ENCODE measurements at places on chromosomes 12 and 14. TPM values are rescaled to one million over a fixed set of nuclear protein-coding genes. Genes with fewer than 3 reads are reported as not detected.

CRY1 gene
- 10.4 TPM for total RNA-seq

DNA sequence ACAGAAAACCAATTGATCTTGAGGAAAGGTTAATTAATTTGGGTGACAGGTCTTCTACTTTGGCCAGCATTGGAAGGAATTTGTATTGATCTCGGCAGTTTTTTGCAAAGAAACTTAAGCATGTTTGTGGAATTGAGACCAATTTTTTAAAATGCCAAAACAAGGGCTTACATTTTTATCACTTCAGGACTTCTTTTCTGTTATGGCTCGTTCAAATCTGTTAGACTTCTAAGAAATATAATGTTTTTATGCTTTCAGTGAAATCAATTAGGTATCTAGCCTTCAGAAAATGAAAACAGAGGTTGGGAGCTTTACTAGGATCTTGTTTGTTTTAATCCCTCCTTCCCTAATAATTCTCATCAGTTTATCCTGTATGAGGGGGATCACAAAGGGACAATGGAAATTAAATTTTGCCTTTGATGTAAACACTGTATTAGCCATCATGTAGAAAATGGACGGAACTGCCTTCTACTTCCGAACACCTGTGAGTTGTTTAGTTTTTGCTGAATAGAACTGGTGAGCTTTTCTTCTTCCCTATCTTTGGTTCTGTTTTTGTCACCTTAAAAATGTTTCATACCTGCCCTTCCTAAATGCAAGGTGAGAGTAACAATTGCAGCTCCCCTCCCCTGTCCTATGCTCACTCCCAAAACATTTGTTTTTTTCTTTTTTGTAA, 7.8 kb downstream of the FOXA1 start:
- no peaks in the 10 kb centered on the region for H3K36me3 ChIP-seq
- DNase-seq: no peak
- H3K4me1 ChIP-seq: no peaks in the 10 kb centered on the region
- H3K27ac ChIP-seq: no peak overlapping the region
- no peak overlapping the region for H3K4me3 ChIP-seq

GRCh38 chr14:104601786-104602185, 2.8 kb downstream of the TMEM179 start:
- no peaks in the 10 kb centered on the region for H3K27me3 ChIP-seq
- H3K27ac ChIP-seq: no peak overlapping the region
- H3K4me3 ChIP-seq: no peak overlapping the region
- H3K4me1 ChIP-seq: no peaks in the 10 kb centered on the region
- H3K36me3 ChIP-seq: no peaks in the 10 kb centered on the region
- DNase-seq: no peak

DNA sequence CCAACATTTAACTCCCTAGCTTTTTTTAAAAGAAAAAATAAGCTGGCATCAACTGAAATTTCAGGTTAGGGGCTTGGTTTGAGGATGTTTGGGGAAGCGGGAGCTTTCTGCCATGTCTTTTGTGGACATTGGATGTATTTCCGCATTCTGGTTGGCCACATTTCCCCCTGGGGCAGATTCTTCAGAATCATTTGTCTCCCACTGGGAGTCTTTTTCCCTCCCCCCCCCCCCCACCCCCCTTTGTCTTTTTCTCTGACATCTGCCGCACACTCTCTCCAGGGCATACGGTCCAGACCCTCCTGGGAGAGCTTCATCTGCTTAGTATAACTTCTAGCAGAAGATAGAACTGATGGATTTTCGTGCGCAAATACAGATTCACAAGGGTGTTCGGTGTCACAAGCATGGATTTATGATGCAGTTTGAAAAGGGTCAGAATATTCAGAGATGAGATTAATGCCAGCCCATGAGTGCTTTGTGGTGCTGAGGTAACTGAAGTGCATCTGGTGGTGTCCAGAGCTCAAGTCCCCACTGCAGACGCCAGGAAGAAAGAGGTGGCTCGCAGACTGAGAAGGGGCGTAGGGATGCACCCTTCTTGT, 40.2 kb downstream of the ETV6 start:
- H3K36me3 ChIP-seq: peaks cover 4% of the 10 kb centered on the region
- no peak overlapping the region for H3K4me3 ChIP-seq
- H3K27ac ChIP-seq: no peak overlapping the region
- peaks cover 5% of the 10 kb centered on the region for H3K4me1 ChIP-seq
- DNase-seq: no peak
- H3K27me3 ChIP-seq: no peaks in the 10 kb centered on the region

DNA sequence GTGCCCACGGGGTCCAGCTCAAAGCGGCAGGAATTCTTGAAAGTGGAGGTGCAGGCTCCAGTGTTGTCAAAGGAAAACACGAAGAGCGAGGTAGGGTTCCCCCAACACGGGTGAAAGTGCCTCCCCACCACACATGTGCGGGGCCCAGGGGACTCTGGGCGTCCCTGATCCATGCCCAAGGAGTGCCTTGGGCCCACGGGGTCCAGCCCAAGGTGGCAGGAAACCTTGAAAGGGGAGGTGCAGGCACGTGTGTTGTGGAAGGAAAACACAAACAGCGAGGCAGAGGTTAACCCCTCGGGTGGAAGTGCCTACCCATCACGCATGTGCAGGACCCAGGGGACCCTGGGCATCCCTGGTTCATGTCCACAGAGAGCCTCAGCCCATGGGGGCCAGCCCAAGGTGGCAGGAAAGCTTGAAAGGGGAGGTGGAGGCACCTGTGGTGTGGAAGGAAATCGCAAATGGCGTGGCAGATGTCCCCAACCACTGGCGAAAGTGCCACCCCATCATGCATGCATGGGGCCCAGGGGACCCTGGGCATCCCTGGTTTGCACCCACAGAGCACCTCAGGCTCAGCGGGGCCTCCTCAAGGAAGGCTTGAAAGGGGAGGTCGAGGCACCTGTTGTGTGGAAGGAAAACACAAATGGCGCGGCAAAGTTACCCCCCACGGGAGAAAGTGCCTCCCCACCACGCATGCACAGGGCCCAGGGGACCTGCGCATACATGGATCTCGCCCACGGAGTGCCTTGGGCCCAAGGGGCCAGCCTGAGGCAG, 584.6 kb downstream of the ALG10 start:
- no peak overlapping the region for H3K27ac ChIP-seq
- H3K27me3 ChIP-seq: no peaks in the 10 kb centered on the region
- H3K4me3 ChIP-seq: no peak overlapping the region
- DNase-seq: no peak
- no peaks in the 10 kb centered on the region for H3K36me3 ChIP-seq
- H3K4me1 ChIP-seq: no peaks in the 10 kb centered on the region

DNA sequence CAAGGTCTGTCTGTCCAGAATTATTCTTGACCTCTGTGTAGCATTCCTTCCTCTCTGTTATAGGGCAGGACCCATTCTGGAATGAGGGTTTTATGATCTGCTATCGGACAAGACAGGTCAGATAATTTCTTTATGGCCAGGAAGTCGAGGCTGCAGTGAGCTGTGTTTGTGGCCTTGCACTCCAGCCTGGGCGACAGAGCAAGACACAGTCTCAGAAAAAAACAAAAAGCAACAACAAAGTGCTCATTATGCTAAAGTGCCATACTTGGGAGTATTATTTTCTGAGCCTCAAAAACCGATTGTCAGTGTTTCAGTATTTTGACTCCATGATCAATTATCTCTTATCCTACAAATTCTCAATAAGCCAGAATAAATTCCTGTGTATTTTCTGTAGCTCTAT, 4.1 kb downstream of the CIPC start:
- peaks cover 36% of the 10 kb centered on the region for H3K4me1 ChIP-seq
- no peak for DNase-seq
- no peak overlapping the region for H3K4me3 ChIP-seq
- H3K27ac ChIP-seq: no peak overlapping the region
- no peaks in the 10 kb centered on the region for H3K27me3 ChIP-seq

DNA sequence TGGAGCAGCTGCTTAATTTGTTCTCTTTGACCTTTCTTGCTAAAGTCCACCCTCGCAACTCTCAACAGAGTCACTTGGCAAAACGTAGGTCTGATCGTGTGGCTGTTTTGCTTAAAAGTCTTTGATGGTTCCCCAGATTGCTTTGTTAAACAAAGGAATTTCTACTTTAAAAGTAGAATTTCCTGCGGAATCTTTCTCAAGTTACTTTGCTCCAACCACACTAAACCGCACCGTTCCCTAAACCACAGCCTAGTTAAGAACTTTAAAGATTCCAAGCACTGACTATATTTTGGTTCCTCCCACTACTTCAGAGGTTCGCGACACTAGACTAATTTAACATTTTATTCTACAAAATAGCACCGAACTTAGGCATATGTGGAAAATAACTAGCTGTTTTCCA, 114.8 kb upstream of the FGD4 start:
- no peaks in the 10 kb centered on the region for H3K36me3 ChIP-seq
- DNase-seq: no peak
- no peak overlapping the region for H3K27ac ChIP-seq
- no peak overlapping the region for H3K4me3 ChIP-seq

Measured in B cell (primary cell).